ENCODE measurements at places on chromosomes 1 and 21.

DNA sequence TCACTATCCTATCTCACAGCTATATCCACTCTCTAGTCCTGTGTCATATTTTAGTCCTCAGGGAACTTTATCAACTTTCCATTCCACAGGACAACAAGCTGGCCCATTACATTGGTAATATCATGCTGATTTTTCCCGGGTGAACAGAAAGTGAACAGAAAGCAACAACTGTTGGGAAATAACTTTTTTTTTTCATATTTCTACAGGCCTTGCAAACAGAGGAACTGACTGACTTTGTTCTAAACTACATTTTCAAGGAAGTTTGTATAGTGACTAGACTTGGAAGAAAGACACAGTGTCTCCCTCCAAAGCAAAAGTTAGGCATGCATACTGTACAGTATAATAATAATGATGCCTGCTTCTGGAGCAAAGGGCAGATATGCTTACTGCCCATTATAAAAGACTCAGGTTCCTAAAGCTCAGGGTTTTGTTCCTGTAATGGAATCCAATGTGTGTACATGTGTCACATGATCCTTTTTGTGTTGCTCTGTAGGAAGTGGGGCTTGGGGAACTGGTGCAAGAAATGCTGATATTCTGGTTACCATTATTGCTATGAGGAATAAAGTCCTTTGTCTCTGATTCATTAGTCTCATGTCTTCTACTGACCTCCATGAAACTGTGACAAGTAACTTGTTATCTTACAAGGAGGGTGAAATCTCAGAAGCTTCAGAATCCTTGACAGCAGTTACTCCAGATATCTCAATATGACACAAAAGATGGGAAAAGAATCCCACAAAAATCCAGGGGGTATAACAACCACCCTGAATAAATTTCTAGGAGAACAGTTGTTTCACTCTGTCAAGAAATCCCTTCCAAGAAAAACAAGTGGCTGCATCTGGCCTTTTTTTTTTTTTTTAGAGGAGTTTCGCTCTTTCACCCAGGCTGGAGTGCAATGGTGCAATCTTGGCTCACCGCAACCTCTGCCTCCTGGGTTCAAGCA is 17.7 kb upstream of the NTPCR start:
- DNase-seq: no peak

GRCh38 chr1:201599548-201599947 is 60.6 kb downstream of the NAV1 start:
- DNase-seq: no peak

GRCh38 chr1:38030596-38031512 is 15.7 kb downstream of the POU3F1 start:
- no peak for DNase-seq

DNA sequence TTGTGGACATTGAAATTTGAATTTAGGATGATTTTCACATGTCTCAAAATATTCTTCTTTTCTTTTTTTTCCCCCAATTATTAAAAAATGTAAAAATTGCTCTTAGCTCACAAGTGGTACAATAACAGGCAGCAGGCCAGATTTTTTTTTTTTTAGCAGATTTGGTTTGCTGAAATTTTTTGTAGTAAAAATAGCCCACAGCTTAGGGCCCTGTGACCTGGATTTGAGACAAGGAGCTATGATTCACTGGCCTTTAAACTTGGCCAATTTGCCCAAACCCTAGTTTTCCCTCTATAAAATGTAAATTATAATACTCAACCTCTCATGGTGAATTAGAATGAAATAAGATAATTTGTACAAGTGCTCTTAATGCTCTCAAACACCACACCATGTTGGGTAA is 253.8 kb downstream of the DYRK1A start:
- no peak for DNase-seq

DNA sequence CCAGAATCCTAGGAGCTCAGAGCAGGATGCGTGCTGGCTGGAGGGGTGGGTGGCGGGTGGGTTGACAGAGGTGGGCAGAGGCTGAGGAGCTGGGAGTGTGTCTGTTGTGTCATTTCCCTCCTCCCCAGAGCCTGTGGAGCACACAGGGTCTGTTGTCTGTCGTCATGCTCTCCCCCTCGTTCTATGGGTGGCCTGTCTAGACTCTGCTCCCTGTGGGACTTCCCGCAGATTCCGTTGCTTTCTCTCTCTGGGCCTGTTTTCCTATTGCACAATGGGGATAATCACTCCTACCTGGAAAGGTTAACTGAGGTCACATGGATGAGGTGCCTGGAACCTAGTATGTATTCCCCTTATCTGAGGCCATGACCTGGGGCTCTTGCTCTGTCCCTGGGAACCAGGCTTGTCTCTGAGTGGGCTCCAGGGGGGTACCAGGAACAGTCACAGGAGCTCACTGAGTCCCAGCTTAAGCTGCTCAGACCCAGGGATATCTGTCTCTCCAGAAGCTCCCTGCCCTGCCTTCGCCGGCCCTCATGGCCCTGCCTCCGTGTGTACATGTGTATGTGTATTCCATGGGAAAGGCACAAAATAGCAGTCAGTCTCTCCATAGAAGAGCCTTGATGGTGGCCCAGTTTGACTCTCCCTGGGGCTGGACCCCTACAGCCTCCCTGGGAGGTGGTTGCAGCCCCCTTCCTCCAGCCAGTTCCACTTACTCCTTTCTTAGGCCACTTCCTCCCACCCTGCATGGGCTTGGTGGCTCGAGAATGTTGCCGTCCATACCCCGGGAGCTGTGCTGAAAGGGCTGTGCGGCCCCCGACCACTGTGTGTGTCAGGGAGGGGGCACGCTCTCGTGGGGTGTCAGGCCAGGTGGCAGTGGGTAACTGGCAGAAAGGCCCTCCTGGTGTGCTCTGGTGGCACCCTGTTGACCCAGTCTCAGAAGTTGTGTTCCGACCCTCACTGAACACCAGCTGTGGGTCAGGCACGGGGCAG is 17.9 kb downstream of the PTPRF start:
- no peak for DNase-seq

- DNase-seq: no peak
These were observed 48.2 kb upstream of the ABCA4 start for GRCh38 chr1:94169126-94169525.

GRCh38 chr21:36747815-36748383 is 49.0 kb downstream of the SIM2 start:
- peak; percentile 60 for DNase-seq

Measured in NB4 (cell line).